ENCODE measurements at places on chromosomes 1 and 21.

DNA sequence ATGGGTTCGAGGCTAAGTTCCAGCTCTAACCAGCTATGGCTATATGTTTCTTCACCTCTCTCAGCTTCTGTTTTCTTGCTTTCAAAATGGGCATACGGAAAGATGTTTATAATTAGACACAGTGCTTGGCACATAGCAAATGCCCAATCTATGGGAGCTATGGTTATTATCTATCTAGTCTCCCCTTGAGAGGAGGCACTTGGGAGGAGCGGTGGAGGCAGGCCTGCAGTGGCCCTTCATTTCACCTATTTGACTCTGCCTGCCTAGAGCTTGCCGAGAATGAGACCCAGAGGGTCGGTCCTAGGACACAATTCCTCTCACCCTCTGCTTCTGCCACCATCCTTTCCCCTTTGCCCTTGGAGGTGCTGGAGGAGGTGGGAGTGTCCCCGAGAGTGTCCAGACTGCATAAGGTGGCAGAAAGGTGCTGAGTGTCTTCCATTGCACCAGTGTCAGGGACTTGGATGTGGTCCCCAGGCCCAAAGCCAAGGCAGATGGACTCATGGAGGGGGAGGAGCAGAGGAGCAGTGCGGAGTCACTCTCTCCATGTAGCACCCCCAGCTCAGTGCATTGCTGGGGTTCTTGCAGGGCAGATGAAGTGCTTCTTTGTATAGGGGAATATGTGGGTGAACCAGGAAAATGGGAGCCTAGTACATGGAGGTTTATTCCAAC lies 9.0 kb downstream of the LGR6 start:
- no peak for DNase-seq

GRCh38 chr21:32824950-32825349 lies 53.4 kb upstream of the PAXBP1 start:
- no peak for DNase-seq

GRCh38 chr1:243528459-243529121 lies 272.7 kb downstream of the SDCCAG8 start:
- DNase-seq = no peak

DNA sequence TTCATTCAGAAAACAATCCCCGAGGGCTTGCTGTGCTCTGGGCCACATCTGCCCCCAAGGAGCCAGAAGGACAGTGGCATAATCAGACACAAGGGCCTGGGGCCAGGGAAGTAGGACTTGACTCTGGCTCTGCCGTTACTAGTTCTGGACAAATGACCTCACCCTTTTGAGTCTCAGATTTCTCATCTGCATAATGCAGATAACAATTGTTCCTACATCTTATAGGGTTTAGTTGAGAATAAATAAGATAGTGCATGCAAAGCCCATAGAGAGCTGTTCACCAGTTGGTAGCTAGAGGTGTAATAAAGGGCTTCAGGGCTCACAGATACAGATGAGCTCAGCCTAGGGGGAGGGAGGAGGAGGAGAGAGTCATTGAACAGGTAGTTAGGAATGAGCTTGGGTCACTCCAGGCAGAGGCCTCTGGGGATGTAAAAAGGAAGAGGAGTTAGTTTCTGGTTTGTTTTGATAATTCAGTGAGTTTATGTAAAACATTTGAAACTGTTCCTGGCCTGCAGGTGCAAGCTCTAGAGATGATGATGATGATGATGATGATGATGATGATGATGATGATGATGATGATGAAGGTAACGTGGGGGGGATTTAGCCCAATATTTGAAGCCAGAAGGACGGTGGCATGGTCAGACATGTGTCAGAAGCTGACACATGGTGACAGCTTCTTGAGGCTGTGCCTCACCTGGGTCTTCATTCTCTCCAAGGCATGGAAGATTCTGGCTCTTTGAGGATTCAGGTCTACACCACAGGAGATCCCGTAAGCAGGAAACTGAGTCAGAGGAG lies 858 bp downstream of the LACTBL1 start:
- DNase-seq = no peak

GRCh38 chr1:185938396-185938795 lies 204.2 kb downstream of the HMCN1 start:
- DNase-seq = no peak

DNA sequence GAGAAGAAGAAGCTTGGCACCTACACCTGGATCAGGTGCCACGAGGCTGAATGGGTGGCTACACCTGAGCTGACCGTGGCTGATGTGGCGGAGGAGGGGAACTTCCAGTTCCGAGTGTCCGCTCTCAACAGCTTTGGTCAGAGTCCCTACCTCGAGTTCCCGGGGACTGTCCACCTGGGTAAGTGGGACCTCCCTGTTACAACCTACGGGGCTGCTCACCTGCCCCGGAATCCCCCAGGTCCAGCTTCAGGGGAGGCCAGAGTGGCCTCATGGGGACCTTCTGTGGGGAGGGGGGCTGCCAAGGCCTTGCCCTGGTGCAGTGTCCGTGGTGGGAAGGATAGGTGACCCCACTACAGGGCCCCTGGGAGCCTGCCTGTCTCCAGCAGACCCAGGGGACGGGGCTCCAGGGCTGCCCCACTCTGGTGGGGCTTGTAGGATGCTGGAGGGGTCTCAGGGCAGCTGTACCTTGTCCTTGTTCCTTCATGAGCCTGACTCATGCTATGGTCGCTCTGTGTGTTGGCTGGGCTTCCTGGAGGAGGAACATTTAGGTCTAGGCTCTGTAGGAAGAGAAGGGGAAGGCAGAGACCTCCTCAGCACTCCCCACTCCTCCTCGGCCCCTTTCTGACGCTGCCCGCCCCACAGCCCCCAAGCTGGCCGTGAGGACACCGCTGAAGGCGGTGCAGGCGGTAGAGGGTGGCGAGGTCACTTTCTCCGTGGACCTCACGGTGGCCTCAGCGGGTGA lies 7.2 kb downstream of the OBSCN start:
- no peak for DNase-seq

DNA sequence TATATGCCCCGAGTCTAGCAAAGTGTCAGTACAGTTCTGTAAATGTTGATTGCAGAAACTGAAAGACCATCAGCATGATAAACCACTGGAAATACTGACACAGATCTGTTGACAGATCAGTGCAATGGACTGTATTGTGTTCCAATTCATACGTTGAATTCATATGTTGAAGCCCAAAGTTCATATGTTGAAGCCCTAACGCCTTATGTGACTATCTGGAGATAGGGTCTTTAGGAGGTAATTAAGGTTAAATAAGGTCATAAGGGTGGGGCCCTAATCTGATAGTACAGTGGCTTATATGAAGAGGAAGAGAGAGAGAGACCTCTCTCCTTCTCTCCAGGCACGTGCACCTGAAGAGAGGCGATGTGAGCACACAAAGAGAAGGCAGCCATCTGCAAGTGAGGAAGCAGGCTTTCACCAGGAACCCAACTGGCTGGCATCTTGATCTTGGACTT lies 144.7 kb downstream of the MRPL39 start:
- DNase-seq = no peak

- DNase-seq = no peak
Observed at GRCh38 chr1:3092530-3092929, 23.5 kb downstream of the PRDM16 start.

- DNase-seq = no peak
Observed at GRCh38 chr1:180278194-180278515, 48.1 kb downstream of the LHX4 start.

- DNase-seq = no peak
Observed at GRCh38 chr1:205716371-205717132, 33.4 kb downstream of the NUCKS1 start.

DNA sequence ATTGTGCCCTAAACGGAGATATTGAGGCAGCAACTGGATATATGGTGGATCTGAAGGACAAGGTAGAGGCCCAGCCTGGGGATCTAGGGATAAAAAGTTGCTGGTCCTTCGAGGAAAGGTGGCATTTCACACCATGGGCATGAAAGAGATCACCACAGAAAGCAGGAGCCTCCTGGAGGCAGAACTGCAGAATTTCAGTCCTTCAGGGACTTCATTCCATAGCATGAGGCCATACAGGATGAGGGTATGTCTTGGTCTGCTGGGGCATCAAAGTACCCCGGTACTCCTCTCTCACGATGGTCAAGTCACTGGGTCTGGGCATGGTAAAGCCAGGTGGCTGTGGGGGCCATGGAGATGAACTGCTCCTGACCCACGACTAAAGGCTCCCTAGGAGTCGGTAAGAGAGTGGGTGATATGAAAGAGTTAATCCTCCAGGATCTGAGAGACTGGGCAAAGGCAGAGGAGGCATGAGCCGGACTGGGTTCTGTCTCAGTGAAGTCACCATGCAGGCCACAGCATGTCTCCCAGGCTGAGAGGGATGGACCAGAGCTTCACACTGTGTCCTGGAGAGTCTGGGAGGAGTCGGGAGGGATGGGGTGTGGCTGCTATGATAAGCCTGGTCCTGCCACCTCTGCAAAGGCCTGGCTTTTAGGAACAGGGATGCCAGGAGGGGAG lies 5.8 kb upstream of the SPRR5 start:
- no peak for DNase-seq

DNA sequence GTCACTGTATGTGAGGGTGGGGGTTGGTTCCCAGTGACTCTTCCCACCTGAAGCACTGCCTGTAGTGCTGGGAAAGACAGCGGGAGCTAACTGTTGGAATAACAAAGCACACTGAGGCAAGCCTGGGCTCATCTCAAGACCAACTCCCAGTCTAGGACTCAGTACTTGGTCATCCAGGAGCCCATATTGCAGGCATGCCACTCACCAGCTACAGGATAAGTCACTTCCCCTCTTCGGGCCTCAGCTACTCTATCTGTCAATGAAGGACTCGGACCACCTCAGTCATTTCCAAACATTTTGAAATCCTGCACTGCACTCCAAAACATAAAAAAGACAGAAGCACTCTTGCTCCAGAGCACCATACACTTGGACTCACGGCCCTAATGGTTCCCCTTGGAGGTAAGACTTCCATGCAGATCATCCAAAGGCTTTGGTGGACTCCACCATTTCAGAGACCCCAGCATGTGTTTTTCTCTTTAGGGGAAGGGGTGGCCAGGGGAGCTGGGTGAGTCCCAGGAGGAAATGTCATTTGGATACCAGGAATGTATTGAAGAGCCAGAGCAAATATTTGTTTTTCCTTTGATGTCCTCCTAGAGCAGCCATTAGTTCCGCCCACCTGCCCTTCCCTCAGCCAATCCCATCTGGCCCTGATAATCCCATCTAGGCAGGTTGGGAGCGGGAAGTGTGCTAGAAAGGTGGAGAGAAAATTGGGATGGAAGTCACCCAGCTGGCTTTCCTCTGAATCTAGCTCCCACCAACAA lies 3.1 kb downstream of the NUAK2 start:
- no peak for DNase-seq

- DNase-seq = no peak
Observed at GRCh38 chr1:236269439-236269838, 12.3 kb downstream of the ERO1B start.

GRCh38 chr1:245155272-245156040 lies 671 bp downstream of the KIF26B start:
- peak; percentile 74 for DNase-seq

DNA sequence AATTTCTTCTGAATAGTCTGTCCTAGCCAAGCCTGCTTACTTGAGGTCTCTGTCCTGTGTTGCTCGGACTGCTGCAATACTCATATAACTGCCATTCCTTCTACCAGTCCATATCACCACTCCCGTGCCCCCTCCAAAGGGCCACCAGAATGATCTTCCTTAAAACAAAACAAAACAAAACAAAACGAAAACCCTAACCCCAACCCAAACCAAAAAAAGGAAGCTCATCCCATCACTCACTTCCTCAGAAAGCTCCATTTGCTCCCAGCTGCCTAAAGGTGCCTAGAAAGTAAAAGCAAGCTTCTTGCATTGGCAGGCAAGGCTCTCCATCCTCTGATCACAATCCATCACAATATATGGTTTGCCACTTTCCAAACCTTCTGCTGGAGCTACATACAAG lies 20.3 kb downstream of the USP24 start:
- no peak for DNase-seq

DNA sequence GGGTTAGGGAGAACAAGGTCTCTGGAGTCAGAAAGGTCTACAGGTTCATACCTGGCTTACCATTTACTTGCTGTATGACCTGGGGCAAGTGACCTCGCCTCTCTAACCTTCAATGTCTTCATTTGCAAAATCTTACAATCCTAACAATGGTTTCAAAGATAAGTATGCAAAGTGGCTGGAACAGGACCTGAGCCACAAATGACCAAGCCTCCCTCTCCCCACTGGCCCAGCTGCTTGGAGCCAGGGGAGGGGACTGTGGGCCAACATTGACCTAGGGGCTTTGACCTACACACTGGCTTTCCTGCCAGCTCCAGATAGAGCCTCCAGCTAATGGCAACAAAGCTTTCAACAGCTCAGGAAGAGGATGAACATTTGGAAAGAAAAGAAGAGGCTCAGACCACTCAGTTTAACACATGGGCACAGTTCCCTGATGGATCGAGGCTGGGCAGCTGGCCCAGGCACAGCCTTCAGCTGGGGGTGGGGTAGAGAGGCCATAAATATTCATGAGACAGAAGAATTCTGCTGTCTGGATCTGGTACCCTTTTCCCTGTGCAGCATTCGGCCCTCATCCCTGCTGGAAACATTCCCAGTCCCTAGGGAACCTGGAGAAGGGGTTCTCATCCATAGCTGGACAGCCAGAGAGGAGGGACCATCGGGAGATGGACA lies 12.9 kb downstream of the PTAFR start:
- no peak for DNase-seq

- peak; percentile 83 for DNase-seq
Observed at GRCh38 chr21:34846601-34847112, 177.9 kb downstream of the CLIC6 start.

GRCh38 chr1:239011382-239011781 lies 375.0 kb upstream of the CHRM3 start:
- no peak for DNase-seq

GRCh38 chr1:225818229-225818628 lies 8.3 kb downstream of the EPHX1 start:
- DNase-seq = no peak

GRCh38 chr1:14571810-14572767 lies 26.4 kb upstream of the KAZN start:
- DNase-seq = no peak

DNA sequence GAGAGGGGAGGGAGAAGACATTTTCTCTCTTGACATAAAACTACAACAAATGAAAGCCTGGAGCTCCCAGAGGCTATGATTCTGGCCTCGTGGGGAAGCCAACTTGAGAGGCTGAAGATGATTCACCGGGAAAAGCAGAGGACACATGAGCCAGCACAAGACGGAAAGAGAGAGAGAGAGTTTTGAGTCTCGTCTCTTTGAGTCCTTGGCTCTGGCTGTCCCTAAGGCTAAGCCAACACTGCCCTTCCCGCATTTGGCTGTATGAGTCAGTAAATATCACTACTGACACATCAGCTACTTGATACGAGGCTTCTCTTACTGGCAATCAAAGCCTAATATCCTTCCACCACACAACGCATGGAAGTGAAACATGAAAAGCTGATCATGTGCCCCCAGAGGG lies 95.5 kb downstream of the GRIK3 start:
- no peak for DNase-seq

GRCh38 chr1:31423418-31423947 lies 10.5 kb downstream of the SERINC2 start:
- no peak for DNase-seq

GRCh38 chr1:16367968-16368890 lies 1.2 kb downstream of the SZRD1 start:
- DNase-seq = peak; percentile 58
